BJ (cell line): ENCODE measurements at places on chromosomes 2 and 18. TPM values are rescaled to one million over a fixed set of nuclear protein-coding genes. Genes with fewer than 3 reads are reported as not detected.

The MC2R gene
- not detected in 2 replicates for polyA plus RNA-seq

DNA sequence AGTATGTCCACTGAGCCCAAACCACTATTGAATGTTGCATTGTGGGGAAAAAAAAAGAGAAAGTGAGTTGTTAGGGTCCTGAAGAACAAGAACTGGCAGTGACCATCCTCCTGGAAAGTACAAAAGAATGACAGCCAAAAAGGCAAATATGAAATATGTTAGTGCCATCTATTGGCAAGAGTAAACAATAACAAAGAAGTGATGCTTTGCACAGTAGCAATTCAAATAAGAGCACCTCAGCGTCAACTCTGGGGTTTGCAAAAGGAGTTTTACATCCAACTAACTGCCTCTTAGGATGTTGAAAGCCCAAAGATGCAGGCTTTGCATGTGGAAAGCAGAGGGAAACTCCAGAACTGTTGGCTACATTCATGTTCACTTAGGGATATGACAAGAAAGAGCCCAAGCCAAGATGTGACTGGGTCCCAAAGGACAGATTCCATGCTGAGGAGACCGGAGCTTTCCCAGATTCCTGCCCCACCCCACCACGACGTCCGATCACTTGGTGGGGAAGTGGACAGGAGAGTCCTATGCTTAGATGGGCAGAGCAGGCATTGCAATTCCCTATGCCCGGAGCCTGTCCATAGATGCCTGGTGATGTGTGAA, 15.6 kb downstream of the TRABD2A start:
- no peak for DNase-seq

The PPP1R1C gene
- 0.21 and 0.27 TPM in 2 replicates for polyA plus RNA-seq

DNA sequence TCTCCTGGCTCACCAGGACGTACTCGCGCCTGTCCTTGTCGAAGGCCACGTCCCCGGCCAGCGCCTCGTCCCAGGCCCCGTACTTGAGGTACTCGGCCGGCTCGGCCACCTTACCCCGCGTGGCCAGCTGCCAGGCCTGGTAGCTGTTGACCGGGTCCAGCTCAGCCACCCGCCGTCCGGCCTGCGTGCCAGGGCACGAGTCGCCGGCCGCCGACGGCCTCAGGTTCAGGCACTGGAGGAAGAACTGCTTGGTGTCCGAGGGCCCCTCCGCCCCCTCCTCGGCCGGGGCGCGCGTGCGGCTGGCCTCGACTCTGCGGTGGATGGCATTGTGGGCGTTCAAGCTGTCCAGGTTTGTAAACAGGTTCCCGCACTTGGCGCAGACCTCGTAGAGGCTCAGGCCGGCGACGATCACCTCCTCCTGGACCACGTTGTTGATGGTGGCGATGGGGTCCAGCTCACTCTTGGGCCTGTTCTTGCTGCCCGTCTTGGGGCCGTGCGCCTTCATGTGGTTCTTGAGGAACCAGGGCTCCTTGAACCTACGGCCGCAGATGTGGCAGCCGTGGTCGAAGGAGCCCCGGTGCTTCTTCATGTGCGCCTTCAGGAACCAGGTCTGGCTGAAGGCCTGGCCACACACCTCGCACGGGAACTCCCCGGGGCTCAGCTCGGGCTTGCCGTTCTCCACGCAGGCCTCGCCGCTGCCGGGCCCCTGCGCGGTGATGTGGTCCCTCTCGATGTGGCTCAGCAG, 53.2 kb downstream of the ZNF516 start:
- no peak for DNase-seq

The TFCP2L1 gene
- 0.01 and 0.05 TPM in 2 replicates for polyA plus RNA-seq

The PRLH gene
- polyA plus RNA-seq: not detected in 2 replicates

The CFC1 gene
- polyA plus RNA-seq: not detected in 2 replicates

DNA sequence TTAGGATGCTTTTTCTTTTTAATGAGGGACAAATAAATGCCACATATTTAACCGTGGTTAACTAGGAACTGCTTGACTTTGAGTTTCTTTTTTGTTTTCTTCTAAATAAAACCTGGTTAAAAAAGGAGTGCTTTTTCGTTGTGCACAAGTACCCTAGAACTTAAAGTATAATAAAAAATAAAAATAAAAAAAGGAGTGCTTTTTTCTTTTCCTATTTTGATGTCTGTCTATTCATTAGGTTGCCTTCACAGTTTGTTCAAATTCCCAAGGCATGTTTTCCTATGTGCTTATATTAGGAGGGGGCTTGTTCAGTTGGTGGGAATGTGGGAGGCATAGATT, 4.4 kb downstream of the FOSL2 start:
- DNase-seq: no peak

GRCh38 chr2:12442476-12442847, 274.3 kb upstream of the TRIB2 start:
- DNase-seq: peak; percentile 37

The FAM161A gene
- 0.20 and 0.33 TPM in 2 replicates for polyA plus RNA-seq

GRCh38 chr2:144629935-144630334, 110.0 kb upstream of the ZEB2 start:
- DNase-seq: no peak

DNA sequence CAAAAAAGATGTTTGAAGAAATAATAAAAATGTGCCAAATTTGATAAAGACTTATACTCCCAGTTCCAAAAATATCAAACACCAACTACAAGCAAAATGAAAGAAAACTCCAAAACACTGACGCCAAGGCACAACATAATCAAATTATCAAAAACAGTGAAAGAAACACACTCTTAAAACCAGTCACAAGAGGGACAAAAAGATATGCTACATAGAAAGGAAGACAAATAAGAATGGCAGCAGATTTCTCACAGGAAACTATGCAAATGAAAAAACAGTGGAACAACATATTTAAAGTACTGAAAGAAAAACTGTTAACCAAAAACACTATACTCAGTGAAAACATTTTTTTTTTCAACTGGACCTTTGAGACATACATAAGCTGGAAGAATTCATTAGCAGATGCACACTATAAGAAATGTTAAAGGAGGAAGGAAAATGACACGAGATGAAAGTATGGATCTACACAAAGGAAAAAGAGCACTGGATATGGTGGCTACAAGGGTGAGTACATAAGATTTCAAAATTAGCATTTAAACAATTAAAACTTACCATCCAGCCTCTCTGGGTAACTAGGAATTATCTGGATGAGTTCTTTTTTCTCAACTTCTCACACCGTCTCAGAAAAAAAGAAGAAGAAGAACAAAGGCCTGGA, 94.0 kb upstream of the ACVR1C start:
- DNase-seq: no peak

The MLPH gene
- polyA plus RNA-seq: 16.1 and 18.5 TPM in 2 replicates

DNA sequence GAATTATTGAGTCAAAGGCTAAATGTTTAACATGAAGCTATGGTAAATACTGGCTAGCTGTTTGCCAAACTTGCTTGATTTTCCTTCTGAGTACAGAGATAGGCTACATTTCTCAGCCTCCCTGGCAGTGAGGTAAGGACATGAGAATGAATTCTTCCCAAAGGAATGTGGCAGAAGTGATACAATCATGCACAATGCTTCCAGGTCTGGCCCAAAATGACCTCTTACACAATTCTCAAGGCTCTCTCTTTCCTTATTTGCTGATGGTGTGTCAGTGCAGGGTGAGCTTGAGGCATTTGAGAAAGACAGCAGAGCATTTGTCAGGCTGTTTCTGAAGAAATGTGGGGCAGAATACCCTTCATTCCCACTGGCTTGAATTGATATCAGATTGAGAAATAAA, 95.6 kb upstream of the NABP1 start:
- peak; percentile 67 for DNase-seq

- no peak for DNase-seq
Measured at GRCh38 chr18:3605954-3606443, 156.0 kb downstream of the TGIF1 start.

DNA sequence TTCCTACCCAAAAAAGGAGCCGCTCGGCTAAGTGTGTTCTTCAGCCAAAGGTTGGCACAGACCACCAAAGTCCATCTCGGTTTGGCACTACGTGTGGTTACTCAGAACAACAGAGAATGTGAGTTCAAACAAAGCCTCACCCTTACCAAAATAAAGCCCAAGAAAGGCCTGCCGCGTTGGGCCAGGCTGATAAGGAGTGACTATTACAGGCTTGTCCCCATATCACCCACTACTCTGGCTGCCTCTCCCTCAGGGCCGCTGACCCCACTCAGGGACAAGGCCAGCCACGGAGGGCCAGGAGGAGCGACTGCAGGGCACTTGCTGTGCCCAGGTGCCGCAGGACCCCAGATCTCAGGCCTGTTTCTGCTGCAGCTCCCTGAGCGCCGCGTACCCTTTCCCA, 13.8 kb downstream of the HS1BP3 start:
- no peak for DNase-seq

- no peak for DNase-seq
Measured at GRCh38 chr2:196176142-196176738, 4.9 kb upstream of the STK17B start.

DNA sequence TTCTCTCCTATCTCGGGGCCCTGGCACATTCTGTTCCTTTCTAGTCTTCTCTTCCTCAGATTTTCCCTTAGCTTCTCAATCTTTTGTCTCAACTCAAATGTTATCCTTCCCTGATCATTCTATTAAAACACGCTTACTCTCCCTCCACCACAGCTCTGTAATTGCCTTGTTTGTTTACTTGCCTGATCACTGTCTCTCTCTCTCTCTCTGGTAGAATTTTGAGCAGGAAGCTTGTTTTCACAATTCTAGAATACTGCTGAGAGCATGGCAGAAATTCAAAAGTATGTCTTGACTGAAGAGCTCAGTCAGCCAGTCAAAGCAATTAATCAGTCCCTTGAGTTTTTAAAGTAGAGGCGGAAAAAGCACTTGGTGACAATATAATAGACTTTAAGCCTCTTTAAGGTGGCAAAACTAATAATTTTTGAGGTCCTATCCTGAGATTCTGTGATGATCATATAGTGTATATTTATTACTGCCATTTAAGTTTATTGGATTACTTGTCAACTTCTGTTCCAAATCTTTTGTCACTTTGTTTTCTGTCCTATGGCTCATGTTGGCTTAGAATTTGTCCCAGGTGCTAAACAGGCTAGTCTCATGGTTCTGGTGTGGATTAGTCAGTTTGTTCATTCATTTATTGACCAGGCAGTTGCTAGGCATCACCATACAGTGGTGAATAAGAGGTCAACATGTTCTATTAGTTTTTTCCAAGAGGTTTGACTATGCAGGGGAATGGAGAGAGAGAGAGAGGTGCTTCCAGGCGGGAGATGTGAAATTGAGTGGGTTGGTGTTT, 2.3 kb downstream of the PSMD1 start:
- no peak for DNase-seq
